ENCODE measurements at places on chromosomes 2 and 18. TPM values are rescaled to one million over a fixed set of nuclear protein-coding genes. Genes with fewer than 3 reads are reported as not detected.

The LRRC30 gene
- total RNA-seq: not detected

- DNase-seq: no peak
These were observed 61.7 kb downstream of the RNF152 start for GRCh38 chr18:61831071-61831470.

DNA sequence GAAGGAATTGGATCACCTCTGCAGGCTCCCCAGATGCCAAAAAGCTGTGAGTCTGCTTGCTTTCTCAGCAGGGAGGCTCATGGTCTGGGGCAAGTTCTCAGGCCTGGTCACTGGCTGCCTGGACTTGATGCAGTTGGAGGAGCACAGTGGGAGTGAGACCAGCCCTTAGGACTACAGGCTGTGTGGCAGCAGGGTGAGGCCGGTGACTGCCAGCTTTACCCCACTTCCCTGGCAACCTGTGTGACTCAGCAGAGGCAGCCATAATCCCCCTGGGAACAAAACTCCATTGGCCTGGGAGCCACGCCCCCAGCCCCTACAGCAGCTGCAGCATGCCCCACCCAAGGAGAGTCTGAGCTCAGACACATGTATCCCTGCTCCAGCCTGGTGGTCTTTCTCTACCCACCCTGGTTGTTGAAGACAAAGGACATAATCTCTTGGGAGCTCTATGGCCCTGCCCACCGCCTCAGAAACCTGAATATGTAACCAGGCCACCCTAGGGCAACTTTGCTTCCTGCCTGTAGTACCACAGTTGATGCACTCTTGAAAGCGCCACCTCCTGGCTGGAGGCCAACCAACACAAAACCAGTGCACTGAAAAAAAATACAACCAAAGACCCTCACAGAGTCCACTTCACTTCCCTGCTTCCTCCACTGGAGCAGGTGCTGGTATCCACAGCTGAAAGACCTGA lies 106.8 kb upstream of the SPATS2L start:
- no peak for DNase-seq

- no peak for DNase-seq
These were observed 1020.1 kb downstream of the TDRD15 start for GRCh38 chr2:22143840-22144239.

DNA sequence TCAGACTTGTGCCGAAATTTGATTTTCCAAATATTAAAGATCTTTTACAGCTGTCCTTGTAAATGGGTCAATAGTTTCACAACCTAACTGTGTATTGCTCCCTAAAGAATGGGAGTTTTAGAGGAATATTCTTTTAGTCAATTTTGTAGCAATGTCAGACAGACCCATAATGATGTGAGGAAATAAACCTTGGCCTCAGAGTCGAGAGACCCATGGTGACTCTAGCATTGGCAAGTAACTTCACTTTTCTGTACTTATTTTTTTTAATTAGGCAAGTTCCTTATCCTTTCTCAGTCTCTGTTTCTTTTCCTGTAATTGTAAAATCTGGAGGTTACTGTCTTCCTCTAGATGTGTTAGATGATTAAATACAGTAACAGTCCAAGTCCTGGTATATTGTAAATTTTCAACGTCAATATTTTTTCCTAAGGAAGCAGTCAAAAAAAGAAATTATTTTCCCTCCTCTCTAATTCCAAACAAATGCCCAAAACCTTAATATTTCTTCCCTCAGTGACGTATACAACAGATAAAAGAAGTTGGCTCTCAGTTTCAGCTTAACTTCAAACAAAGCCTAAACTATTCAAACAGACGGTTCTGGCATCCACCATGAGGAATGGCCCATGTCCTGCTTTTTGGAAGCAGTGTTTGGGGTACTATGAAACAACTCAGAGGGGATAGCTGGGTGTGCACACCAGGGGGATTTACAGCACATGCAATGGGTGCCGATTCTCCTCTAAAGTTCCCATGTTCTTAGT lies 466.7 kb downstream of the TNS1 start:
- no peak for DNase-seq

DNA sequence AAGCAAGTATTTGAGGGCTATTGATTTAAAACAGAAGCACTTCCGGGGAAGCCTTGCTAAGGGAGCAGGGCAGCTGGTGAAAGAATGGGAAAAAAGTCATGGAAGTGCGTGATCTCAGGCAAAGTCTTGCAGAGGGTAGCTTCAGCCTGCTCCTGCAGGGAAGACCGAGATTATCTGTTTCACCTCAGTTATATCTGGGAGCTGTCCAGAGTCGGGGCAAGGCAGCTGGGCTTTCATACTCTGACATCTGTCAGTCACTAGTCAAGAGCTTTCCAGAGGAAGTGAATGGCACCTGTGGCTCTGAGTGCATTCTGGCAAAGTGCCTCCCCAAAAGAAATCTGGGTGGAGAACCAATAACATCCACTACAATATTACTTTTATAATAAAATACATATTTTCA lies 8.7 kb downstream of the NXPH2 start:
- no peak for DNase-seq

DNA sequence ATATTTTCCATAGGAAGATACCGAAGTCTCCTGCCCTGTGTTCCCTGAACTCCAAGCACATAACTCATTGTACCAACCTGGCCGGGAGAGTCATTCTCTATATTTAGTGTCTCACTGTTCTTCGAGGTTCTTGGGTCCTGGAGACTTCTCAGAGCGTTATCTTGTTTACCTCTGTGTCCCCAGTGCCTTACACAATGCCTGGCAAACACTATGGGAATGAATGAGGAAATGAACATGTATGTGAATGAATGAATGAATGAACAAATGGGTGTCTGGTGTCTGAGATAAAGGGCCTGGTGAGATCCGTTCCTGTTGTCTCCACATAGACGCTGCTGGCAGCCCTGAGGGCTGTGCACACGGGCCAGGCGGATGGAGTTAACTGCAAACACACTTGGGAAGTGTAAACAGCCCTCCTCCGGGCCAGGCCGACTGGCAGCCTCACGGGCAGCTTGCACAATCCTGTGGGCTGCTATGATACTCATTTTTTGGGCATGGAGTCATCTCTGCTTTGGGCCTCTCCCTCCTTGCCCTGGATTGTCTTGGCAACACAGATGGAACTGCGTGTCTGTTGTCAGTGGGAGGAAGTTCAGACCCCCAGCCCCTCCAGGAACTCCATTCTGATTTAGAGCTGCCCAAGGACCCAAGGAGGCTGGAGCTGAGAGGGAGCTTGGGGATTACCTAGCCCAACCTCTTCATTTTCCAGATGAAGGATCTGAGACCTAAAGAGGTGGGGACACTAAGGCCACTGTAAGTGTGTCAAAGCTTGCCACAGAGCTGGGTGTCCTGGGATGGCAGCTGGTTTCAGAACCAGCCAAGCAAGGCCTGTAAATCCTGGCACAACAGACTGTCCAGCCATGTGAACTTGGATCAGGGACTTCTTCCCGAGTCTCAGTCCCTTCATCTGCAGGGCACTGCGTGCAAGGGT lies 124.4 kb downstream of the INHBB start:
- DNase-seq: peak; percentile 77

The FAM237A gene
- total RNA-seq: not detected

The CYP27C1 gene
- 0.19 TPM for total RNA-seq

GRCh38 chr2:132951008-132951714 lies 281.2 kb upstream of the LYPD1 start:
- no peak for DNase-seq

GRCh38 chr2:45669032-45669486 lies 17.6 kb downstream of the PRKCE start:
- DNase-seq: no peak

- no peak for DNase-seq
These were observed 236.2 kb downstream of the OSR1 start for GRCh38 chr2:19122220-19122619.

All from spleen (tissue), 13 donors.